ENCODE measurements at places on chromosomes 6 and 20.

DNA sequence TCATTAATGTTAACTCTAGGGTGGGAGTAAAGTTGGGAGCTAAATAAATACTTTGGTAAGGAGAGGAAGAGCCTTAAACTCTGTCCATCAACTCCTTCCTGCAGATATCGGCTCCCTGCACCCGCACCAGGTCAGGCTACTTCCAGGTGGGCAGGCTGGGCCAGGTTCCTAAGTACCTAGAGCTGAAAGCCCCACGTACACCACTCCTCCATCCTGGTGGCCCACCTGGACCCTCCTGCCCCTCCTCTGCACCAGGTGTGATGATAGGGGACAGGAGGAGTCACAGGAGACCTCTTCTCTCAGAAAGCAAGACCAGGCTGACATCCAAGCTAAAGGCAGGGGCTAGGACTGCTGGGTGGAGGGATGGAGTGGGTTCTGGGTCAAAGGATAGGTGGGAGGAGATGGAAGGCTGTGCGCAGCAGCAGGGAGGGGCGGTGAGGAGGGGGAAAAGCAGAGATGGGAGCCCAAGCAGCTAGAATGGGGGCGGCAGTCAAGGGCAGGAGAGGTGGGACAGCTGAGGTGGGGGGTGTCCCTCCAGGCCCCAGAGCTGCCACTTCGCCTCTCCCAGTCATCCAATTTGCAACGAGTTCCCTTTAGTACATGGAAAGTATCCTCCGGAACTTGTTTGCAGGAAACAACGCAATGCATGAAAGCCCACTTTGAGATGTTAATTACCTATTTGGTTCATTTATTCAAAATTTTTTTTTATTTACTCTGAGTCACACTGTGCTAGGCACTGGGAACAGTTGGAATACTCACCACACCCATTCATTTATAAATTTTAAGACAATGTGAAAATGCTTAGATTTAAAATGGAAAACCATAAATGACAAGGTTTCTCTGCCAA, 15.2 kb upstream of the TOX2 start:
- no peak for DNase-seq

GRCh38 chr20:44478206-44478605, 2.5 kb downstream of the TTPAL start:
- no peak for DNase-seq

- no peak for DNase-seq
Measured at GRCh38 chr20:17427638-17428037, 103.5 kb downstream of the BFSP1 start.

DNA sequence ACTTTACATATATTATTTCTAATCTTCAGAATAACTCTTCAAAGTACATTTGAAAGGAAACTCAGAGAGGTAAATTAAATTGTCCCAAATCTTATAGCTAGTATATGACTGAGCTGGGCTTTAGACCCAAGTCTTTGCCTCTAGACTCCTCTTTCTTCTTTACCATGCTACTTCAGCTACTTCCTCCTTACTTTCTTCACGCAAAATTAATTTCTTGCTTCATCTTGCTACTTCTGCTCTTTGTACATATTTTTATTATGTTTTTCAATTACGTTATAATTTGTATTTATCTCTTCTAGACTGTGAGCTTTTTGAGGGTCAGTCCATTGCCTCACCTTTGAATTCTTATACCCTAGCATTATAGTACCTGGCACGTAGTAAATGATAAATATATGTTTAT, 5.3 kb downstream of the TMEM170B start:
- no peak for DNase-seq

- no peak for DNase-seq
Measured at GRCh38 chr6:95785785-95786184, 208.4 kb downstream of the MANEA start.

DNA sequence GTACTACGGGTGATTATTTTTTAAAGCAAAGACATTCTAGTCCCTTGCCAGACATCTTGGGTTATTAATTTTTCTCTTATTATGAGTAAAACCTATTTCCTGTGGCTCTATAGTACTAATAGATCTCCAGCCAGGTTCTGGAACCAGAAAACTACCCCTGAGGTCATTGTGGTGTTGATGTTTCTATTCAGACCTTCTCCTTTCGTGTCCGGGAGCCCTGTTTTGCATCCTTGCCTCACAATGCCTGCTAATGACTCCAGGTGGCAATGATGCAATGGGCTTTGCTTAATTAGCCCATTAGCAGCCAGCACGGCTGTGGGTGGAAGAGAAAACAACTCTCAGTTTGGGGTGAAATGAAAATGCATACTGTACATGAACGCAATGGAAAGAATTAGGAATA, 62.9 kb upstream of the ARG1 start:
- DNase-seq = no peak

GRCh38 chr20:63179687-63180568, 36.0 kb downstream of the YTHDF1 start:
- DNase-seq = no peak

DNA sequence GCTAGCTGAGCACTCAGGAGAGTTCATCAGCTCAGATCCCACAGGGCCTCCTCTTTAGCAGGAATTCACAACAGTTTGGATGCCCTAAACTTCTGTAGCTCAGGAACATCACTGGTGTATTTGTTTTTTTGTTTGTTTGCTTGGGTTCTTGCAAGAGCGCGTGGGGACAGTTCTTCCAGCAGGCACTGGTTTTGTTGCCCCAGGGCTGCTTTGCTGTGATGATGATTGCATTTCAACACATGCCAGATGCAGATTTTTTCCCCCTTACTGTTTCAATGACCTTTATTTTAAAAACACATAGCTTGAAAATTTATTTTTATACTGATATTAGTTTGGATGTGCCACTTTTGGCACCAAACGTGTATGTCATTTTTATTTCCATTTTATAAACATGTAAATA, 77.1 kb downstream of the DHX35 start:
- DNase-seq = no peak

GRCh38 chr6:76631622-76632021, 559.2 kb upstream of the IMPG1 start:
- no peak for DNase-seq

- no peak for DNase-seq
Measured at GRCh38 chr6:139480356-139481165, 106.1 kb upstream of the CITED2 start.

GRCh38 chr6:80457439-80457933, 351.0 kb downstream of the BCKDHB start:
- no peak for DNase-seq

DNA sequence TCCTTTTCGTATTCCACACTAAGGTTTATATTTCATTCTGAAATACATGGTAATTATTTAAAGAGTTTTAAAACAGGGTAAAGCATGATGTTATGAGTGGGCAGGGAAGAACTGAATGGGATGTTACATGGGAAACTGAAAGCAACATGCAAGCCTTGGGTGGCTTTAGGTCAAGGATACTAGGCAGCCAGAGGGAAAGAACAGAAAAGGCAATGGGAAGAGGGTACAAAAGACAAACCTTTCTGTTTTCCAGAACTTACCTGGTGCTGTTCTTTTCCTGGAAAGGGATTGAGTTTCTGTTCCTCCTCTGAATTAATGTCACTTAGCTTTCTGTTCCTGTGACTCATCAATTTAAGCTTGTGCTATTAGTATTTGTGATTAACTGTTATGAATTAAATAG, 71.2 kb upstream of the SMIM8 start:
- DNase-seq = no peak

- no peak for DNase-seq
Measured at GRCh38 chr20:5973172-5973571, 22.7 kb downstream of the MCM8 start.

GRCh38 chr6:69294407-69294806, 502.4 kb downstream of the LMBRD1 start:
- DNase-seq = no peak

GRCh38 chr6:35240838-35241801, 18.4 kb upstream of the ZNF76 start:
- DNase-seq = peak; percentile 67
